ENCODE measurements at places on chromosomes 12 and 14.

- DNase-seq: no peak
These were observed 25.8 kb upstream of the DICER1 start for GRCh38 chr14:95183082-95183481.

GRCh38 chr14:88137327-88137726 is 132.4 kb downstream of the GPR65 start:
- no peak for DNase-seq

DNA sequence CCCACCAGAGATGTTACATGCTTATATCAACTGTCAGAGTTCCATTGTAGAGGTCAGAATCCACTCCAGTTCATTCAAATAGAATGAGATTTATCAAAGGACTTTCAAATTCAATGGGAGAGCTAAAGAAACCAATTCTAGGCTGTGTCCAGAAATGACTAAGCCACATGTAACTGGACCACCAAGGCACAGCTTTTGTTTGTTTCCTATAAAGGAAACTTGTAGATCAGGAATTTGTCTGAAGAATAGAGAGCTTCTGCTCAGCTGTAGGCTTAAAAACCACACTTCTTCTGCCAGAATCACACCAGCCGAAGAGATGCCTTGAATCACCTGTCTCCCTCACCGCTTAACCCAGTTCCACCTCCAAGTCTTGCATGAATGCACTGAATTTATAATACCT is 134.0 kb upstream of the NEDD1 start:
- DNase-seq: no peak

DNA sequence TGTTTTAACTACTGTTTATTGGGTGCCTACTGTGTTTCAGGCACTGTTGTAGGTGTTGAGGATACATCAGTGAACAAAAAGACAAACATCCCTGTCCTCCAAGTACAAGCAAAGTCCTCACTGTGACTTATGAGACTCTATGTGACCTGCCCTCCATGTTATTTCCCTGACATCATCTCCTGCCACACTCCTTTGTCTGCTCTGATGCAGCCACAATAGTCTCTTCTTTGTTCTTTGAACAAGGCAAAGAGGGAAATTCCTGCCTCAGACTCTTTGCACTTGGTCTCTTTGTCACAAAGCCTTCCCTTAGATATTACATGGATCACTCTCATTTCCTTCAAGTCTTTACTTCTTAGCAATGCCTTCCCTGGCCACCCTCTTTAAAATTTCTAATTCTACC is 240.1 kb upstream of the SRRM4 start:
- DNase-seq: no peak

- DNase-seq: no peak
These were observed 25.1 kb upstream of the OASL start for GRCh38 chr12:121064116-121064515.

DNA sequence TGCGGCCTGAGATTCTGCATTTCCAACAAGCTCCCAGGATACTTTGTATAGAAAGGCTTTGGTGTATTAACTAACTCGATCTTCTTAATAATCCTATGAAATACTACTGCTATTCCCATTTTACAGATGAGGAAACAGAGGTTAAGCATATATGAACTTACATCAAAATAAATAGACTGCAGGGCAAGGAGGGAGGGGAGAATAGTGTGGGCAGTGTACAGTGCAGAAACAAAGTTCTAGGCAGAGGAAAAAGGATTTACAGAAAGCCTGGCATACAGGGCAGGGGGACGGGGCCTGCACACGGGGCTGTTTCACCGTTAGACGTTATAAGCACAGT is 19.0 kb downstream of the NINJ2 start:
- no peak for DNase-seq

DNA sequence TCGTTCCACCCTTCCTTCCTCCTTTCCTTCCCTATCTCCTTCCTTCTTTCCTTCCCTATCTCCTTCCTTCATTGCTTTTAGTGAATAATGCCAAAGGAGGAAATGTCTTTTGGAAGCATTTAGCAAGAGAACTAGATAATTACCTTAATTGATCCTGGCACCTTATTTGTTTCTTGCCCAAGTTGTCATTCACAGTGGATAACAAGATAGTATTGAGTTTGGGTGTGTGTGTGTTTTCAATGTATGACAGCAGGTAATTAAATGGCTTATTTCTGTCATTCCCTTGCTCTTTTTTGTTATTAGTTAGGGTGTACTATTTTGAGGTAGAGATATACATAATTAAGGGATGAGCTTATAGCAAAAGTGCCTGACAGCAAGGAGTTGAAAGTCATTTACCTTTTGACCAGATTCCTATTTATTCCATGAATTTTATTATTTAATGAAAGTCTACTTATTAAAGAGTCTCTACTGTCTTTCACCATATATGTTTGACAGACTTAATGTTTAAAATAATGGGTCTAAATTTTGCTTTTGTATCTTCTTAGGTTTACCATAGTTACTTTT is 30.2 kb downstream of the EID3 start:
- DNase-seq: no peak

- no peak for DNase-seq
These were observed 13.7 kb upstream of the ST8SIA1 start for GRCh38 chr12:22348208-22348607.

DNA sequence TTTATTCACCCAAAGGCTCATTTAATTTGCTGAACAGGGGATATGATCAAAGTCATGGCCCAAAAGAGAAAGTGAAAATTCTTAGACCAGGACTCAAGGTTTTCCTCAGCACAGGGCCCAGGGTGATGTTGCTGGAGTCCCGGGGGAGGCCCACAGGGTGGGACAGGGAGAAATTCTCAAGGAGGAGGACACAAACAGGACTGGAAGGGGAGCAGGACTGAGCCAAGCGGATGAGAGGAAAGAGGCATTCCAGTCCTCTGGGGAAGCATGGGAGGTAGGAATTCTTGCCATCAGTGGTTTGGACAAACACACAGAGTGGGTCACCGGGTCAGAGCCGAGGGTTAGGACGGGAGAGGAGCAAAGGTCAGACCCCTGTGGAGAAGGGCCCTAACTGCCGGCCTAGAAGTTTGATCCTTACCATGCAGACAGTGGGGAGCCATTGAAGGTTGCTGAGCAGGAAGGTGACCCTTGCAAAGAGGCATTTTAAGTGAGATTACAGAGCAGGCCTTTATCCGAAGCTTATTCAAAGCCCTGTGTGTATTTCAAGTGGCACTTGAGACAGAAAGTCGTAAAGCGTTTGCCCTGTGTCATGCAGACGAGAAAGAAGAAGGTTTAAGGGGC is 68.4 kb upstream of the PTGR2 start:
- DNase-seq: no peak

DNA sequence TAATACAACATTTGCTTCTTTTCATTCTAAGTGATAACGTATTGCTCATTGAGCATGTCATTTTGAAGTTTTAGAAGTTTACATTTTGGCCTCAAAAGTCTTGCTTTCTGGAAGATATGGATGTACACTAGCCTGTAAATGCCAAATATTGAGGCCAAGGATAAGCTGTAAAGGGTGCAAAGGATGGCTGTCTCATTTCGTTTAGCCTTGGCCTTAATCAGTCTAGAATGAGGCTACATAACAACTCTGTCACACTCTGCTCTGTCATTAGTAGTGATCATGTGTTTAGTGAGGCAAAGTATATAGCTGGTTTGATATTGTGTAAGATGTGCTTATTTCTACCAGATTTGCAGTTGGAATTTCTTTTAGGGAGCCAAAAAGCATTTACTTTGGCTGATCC is 344.5 kb downstream of the TMTC2 start:
- no peak for DNase-seq

GRCh38 chr12:34390171-34390841 is 368.0 kb downstream of the ALG10 start:
- no peak for DNase-seq

- DNase-seq: no peak
These were observed 103.0 kb downstream of the FSCB start for GRCh38 chr14:44404036-44404435.
